ENCODE measurements at places on chromosomes 5 and 9.

- no peak for DNase-seq
Measured at GRCh38 chr9:88478246-88478645, 56.7 kb upstream of the NXNL2 start.

DNA sequence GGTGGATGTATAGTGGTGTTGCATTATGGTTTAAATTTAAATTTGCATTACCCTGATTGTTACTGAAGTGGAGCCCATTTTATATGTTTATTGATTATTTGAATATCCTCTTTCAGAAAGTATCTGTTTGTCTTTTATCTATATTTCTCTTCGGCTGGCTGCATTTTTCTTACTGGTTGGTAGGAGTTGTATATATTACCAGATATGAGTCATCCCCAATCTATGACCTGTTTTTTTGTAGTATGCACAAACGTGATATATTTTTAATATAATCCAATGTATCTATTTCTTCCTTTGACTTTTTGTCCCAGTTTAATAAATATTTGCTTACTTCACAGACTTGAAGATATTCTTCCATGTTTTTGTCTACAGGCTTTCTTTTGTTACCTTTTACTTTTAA is 29.3 kb upstream of the CAMK4 start:
- no peak for DNase-seq

DNA sequence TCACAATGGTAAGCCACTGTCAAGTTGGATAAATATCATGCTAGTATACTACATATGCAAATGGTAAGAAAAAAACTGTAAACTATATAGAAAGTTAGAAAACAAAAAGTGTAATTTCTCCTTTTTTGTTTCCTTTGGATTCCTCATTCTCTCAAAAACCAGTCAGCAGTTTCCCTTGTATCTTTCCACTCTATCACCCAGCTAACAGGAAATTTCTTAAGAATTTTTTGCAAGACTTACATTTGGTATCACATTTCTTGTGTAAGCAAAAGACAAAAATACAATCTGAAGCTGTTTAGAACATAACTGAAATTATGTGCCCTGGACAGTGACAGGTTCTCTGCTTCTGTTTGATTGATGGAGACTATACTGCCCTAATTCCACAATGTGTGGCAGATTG is 25.2 kb upstream of the MSH3 start:
- no peak for DNase-seq

GRCh38 chr5:156379206-156379605 is 52.2 kb downstream of the SGCD start:
- no peak for DNase-seq

DNA sequence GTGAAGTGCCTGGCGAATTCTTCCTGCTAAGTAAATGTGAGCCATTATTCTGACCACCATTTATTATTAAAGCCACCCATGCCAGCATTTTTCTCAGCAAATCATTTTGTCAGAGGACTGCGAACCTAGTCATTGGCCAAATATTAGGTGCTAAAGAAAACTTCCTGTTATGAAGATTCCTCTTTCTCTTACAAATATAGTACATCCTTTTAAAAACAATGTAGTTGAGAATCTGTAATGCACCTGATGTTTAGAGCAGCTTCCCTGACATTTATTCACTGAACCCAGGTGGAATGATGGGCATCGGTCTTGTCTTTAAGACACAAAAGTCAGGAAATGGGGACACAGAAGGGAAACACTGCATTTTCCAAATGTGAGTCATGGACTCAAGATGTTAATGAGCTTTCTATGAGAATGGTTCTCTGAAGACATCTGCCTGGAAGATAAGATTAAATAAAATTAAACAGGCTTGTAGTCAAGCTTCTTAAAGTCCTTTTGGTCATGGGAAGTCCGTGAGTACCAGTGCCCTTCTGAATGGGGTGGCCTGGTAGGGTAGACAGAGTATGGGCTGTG is 290.6 kb downstream of the FBXL7 start:
- no peak for DNase-seq

DNA sequence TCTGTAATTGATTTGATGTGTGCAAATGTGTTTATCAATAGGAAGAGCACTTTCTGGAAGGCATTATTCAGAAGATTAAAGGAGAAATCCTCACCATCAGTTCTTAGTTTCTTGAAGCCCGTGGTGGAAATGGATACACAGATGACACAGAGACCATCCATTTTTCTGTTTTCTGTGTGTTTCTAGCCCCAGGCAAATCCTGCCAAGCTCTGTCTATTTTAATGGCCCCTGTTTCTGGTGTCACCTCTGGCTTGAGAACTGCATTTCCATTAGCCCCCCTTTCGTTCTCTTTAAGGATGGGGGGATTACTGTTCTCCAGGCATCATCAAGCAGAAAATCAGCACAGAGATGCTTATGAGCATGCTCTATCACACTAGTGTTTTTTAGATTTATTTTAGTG is 37.3 kb downstream of the DAPK1 start:
- DNase-seq: no peak

GRCh38 chr9:32441678-32442077 is 57.2 kb downstream of the ACO1 start:
- DNase-seq: no peak

- DNase-seq: no peak
Measured at GRCh38 chr5:150178262-150178661, 11.6 kb upstream of the SLC6A7 start.

- no peak for DNase-seq
Measured at GRCh38 chr9:34197756-34198711, 19.2 kb downstream of the UBAP1 start.

- DNase-seq: no peak
Measured at GRCh38 chr9:108125625-108126024, 636.1 kb upstream of the KLF4 start.

DNA sequence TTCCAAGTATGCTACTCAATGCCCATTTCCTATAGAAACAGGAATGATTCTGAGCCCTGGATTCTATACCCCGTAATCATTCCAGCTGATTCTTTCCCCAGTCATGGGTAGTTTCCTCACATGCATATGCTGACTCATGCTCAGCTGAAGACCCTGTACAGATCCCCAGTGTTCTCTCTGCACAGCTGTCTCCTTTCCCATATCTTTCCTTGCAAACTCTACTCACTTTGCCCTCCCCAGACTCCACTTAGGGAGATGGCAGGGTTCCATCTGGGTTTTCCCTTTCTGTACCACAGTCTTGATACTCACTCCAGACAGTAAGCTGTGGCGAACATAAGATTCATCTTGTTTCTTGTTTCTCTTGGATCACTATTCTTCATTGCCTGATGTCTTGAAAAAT is 357.6 kb downstream of the RAB3C start:
- DNase-seq: no peak

- no peak for DNase-seq
Measured at GRCh38 chr9:95086564-95086955, 230.9 kb downstream of the FANCC start.

GRCh38 chr9:100125910-100126309 is 26.9 kb downstream of the INVS start:
- no peak for DNase-seq
